CD4-positive, alpha-beta T cell treated with Interleukin-10 for 1 hour (primary cell): ENCODE measurements at places on chromosomes 3 and 15.

DNA sequence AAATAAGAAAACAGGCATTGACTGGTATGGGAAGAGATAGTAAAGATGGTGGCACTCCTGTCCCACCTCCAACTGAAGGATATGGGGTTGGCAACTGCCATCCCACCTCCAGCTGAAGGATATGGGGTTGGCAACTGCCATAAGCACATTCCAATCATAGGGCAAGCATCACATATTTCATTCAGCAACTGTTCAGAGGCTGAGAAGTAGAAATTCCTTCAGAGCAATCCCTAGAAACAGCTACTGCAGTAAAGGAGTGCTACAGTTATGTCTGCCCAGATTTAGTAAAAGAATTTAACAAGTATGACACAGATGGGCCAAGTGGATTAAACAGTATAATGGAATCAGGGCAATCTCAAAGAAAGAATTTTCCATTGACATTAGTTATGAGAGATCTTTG is 156.8 kb downstream of the IMPG2 start:
- DNase-seq: no peak

DNA sequence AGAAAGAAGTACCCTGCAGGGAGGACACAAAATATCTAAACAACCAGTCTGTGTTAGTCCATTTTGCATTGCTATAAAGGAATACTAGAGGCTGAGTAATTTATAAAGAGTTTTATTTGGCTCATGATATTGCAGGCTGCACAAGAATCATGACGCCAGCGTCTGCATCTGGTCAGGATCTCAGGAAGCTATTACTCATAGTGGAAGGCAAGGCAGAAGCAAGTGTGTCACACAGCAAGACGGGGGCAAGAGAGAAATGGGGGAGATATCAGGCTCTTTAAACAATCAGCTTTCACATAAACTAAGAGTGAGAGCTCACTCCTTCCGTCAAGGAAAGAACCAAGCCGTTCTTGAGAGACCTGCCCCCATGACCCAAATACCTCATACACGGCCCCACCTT is 614.8 kb downstream of the ZIC1 start:
- DNase-seq: no peak

- DNase-seq: peak; percentile 72
Observed at GRCh38 chr15:76336254-76337058, at the start of gene ISL2. TSS of gene ISL2 (plus strand) at chr15:76336773. CDS start at chr15:76336884, 111 bp downstream.

GRCh38 chr15:69562564-69562963 is 109.9 kb downstream of the RPLP1 start:
- DNase-seq: no peak

GRCh38 chr15:39944726-39945125 is 10.8 kb downstream of the EIF2AK4 start:
- no peak for DNase-seq

GRCh38 chr3:8964436-8965370 is 1.4 kb upstream of the RAD18 start:
- no peak for DNase-seq

DNA sequence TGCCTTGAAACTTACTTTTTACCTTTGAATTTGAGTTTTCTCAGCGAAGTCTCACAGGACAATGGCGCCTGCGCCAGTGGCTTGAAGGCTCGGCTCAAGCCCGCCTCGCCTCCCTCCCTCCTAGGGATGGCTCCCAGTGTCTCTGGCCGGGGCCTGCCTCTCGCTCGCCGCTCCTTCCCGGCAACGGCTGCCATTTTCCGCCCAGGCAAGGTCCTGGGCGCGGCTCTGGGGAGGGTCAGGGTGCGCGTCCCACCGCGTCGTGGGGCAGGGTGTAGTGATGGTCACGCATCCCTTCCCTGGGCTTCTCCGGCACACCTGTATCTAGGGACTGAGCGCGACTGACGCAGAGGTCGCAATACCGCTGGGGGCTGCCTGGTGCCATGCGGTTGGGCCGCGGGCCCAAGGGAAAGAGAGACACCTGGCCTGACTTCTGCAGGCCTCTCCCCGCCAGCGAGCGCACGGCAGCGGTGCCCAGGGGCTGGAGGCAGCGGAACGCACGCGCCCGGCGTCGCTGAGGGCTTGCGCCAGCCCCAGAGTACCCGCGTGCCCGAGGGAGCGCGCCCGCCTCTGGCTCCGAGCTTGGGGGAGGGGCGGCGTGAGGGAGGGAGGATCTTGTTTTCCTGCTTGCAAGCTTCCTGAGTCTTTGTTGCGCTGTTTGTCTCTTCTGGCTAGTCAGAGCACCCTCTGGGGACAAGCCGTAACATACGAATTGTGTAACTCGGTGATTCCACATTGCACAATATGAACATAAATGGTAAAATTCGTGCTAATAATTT is 20.7 kb upstream of the FEM1B start:
- peak; percentile 66 for DNase-seq

DNA sequence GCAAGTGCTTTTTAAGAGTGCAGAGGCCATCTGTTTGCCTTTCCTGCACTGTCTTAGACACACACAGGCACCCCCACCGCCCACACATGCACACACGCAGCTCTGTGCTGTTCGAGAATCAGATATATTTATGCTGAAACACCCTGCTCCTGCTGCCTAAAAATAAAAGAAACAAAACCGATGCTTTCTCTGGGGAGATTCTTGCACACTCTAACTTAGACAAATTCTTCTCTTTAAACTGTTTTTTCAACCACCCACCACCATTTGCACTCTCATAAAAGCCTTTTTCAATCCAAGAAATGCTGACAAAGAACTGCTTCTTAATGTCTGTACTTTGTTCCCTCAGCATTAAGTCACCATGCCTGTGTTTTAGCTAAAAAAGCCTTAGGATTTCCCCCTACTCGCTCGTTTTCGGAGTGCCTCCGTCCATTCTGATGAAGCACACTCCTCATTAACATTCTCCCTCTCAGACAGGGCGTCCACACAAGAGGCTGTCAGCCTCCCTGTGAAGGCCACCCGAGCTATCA is 26.2 kb downstream of the SLC12A8 start:
- no peak for DNase-seq

- DNase-seq: no peak
Observed at GRCh38 chr3:188497021-188497420, 343.1 kb downstream of the LPP start.

- DNase-seq: no peak
Observed at GRCh38 chr15:36887214-36887961, 213.0 kb downstream of the MEIS2 start.

DNA sequence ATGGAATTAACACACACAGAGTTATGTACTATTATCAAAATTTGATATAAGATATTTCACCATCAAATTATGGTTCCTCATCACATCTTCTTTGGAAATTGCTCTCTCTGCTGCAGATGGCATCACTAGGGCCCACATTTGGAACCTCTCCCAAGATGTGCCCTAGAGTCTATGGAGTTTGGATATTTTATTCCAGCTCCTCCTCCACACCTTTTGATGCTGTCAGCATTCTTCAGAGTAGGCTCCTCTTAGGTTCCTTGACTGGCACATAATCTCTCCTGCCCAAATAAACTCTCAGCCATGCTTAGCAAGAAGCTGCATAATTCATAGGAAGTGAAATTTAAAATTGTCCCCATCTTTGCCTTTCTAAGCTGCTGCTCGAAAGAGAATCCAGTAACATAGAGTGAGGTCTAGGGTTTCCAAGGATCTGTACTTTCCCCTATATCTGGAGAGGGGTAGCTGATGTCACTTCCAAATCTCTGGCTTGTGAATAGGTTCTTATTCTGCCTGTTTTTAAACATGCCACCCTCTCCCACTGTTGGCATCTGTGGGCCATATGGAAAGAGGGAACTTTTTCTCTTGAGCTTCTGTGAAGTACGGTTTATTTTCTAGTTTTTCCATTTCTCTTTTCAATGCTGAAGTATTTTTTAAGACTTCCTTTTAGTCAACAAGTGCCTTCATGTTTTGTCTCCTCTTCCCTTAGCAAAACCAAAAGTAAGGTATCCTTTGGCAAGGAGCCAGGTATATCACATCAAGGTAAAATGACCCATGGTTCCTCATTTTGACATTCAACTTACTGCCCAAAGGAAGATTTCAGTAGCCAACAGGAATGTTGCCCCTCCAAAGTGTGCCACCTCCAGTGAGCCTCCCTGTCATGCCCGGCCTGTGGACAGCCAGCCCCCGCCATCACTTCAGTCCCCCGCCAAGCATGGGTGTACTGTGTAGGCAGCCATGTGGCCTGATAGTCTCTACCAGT is 75.3 kb upstream of the C2CD4B start:
- DNase-seq: no peak

DNA sequence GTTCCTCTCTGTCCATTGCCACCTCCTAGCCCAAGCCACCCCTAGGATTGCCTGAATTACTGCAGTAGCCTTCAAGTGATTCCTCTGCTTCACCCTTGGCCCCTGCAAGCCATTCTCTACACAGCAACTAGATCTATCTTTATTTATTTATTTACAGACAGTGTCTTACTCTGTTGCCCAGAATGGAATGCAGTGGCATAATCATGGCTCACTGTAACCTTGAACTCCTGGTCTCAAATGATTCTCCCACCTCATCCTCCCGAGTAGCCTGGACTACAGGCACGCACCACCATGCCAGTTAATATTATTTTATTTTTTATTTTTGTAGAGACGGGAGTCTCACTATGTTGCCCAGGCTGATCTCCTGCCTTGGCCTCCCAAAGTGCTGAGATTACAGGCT is 1.9 kb upstream of the JAGN1 start:
- DNase-seq: no peak

DNA sequence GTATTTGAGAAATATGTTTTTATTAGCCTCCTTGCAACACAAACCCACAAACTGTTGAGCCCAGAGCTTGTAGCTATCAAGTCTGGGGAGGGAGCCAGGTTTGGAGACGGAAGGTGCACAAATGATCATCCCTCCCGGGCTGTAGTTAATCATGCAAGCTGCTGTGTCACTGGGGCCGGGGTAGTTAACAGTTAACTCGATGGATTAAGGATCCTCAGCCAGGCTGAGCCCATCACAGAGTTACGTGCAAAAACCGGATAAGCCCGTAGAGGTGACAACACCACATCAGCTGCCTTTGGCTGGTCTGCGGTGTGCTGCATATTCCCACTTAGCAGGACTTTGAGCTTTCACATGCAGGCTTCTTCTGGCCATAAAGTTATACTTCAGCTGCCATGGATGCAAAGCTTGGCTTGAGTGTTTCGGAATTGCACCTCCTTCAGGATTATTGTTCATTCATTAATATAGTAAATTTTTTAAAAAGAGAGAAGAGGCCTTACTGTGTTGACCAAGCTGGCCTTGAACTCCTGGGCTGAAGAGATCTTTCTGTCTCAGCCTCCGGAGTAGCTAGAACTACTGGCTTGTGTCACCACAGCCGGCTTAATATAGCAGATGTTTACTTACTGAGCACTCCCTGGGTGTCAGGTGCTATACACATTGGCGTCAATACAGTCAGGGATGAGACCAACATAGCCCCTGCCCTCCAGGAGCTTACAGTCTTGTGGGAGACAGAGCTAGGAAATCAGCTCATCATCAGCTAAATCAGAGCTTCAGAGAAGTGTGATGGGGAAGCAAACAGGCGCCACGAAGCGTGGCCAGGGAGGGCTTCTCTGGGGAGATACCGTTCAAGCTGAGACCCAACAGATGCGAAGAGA is 226.8 kb upstream of the BHLHE40 start:
- DNase-seq: no peak

DNA sequence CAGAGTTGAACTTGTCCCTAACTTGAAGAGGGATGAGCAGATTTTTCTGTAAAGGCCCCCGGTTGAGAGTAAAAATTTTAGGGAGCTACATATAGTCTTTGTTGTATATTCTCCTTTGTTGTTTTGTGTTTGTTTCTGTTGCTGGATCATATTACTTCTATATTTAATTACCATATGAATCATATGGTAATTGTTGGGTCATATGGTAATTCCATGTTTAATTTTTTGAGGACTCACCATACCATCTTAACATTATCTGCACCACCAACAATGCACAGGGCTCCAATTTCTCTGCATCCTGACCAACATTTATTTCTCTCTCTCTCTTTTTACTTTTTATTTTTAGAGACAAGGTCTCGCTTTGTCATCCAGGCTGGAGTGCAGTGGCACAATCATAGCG is 7.4 kb upstream of the ZFYVE19 start:
- DNase-seq: no peak

GRCh38 chr3:25423780-25424588 is 4.1 kb upstream of the RARB start:
- DNase-seq: no peak

GRCh38 chr3:72728329-72728889 is 119.8 kb downstream of the SHQ1 start:
- no peak for DNase-seq

- no peak for DNase-seq
Observed at GRCh38 chr3:46578973-46579755, 13.1 kb upstream of the LRRC2 start.

- no peak for DNase-seq
Observed at GRCh38 chr3:175608356-175608755, 749.2 kb downstream of the NAALADL2 start.

DNA sequence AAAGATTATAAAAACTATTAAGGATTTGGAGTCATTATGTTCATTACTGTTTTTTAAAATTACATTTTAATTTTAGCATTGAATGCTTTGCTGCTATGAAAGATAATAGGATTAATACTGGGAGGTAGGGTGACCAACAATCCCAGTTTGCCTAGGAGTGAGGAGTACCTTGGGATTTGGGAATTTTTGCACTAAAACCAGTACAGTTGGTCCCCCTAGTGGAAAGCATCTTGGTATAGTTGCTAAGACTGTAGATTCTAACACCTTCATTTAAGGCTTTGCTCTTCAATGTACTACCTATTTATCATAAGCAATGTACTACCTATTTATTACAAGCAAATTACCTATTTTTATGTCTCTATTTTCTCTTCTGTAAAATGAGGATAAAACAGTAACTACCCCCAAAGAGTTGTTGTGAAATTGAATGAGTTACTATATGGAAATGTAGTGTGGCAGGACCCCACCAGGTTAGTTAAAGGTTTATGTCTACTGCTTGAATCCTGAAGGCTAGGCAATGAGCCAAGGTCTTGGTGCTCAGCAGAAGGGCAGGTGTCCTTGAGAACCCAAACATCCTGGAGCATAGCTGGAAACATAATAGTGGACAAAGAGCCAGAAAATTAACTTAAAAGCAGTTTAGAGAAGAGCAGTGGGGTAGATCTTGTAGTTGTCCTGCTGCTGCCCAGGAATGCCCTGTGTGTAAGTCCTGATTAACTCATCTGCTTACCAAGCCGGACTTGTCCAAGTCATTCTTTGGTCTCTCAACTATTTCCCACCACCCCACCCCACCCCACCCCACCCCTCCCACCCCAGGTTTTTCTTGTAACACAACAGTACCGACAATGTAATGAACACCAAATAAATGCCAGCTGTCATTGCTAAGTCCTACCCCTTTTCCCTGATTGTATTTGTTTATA is 49.2 kb upstream of the NMD3 start:
- DNase-seq: no peak

DNA sequence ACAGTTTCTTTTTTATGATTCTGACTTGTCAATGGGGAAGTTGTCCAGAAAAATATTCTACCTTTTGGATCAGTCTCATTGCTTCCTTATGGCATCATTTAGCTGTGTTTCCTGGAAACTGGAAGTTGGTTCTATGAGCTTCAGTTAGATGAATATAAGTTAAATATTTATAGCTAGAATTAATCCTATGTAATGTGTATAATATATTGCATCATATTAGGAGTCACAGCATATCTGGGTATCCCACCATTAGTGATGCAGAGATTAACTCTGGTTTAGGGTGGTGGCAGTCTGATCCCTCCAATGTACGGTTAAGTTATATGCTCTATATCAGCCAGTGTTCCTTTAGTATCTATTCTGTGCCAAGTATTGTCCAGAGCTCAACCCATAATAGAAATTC is 19.3 kb downstream of the KLHL24 start:
- no peak for DNase-seq

- no peak for DNase-seq
Observed at GRCh38 chr3:10928961-10929471, 63.5 kb upstream of the SLC6A1 start.

- peak; percentile 15 for DNase-seq
Observed at GRCh38 chr3:195908694-195909581, 587 bp upstream of the TNK2 start.

GRCh38 chr3:99625643-99626416 is 12.6 kb upstream of the COL8A1 start:
- DNase-seq: no peak
